Left colon (tissue), 2 donors: ENCODE measurements at places on chromosomes 4 and X. TPM values are rescaled to one million over a fixed set of nuclear protein-coding genes. Genes with fewer than 3 reads are reported as not detected.

Gene KLHL15
- total RNA-seq = 2.9 TPM

Gene NXF2B
- not detected for total RNA-seq

Gene NPFFR2
- total RNA-seq = not detected

Gene CLDN22
- not detected for total RNA-seq

Gene EVC2
- total RNA-seq = 1.4 TPM

Gene MFAP3L
- 4.2 TPM for total RNA-seq
